Activated gamma-delta T cell treated with anti-CD3 and anti-CD28 coated beads, Interleukin-2, amount 50 U/mL, for 16 hours (primary cell): ENCODE measurements at places on chromosomes 7 and 10.

- no peak for DNase-seq
These were observed 109.7 kb downstream of the SLIT1 start for GRCh38 chr10:97075961-97076525.

DNA sequence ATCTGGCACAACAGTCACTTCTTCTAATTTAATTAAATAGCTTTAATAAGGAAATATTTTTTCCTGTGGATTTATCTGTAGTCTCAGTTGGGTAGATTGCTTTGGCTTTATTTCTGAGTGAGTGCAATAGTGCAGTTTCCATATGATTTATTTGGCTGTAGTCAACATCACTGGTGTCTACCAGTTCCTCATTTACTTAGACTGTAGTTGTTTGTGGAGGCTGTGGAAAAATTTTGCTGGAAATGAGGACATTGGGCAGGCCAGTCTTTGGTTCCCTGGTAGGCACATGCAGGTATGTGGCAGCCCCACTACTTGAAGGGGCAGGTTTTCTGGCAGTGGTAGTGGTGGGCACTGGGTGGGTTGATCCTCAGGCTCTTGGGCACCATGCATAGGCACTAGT is 15.5 kb downstream of the TAS2R40 start:
- no peak for DNase-seq

DNA sequence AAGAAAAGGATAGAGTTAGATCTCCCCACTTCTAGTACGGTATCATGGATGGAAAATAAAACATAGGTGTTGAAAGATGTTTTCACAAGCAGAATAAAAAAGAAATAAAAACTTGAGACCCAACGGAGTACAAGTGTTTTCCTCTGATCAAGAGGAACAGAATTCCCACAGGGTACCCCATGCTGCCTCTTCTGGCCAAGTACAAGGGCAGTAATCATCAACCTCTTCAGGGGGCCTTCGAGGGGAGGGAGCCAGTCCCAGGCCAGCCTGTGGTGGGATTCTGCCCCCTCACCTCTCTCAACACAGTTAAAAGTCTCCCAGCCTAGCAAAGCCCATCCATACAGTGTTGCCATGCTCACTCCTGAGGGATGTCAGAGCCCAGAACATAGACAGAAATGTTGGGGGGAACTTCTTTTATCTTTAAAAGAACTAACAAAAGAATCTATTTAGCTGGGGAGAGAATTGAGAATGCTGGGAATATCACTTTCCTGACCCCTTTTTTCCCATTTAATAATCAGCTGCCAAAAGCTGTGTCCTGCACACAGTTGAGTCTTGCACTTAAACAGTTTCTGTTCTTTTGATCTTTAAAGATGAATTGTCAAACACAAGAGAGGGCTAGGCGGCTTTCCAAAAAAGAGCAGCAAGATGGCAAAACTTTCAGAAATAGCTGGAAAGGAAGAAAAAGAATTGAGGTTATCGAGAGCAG is 101.7 kb downstream of the PTN start:
- no peak for DNase-seq

DNA sequence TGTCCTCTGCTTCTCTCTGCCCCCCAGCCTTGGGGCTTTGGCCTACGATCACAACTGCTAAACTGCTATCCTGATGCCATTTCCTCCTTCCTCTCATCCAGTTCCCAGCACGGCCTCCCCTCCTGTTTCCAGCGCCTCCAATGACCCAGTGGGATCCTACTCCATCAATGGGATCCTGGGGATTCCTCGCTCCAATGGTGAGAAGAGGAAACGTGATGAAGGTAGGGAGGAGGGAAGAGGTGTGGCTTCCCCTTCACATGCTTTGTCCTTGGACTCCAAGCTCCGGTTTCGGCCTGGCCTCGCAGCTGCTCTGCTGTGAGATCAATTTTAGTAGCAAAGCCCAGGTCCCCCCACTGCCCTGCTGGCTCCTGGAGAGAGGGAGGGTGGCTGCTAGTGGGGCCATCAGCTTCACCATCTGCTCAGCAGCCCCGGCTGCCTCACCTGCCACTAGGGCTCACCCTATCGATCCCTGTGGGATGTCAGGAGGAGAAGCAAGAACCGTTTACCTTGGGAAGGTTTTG is 35.8 kb downstream of the PAX2 start:
- no peak for DNase-seq

GRCh38 chr10:71053169-71053895 is 159.0 kb upstream of the UNC5B start:
- no peak for DNase-seq

- no peak for DNase-seq
These were observed 18.9 kb downstream of the RBAK start for GRCh38 chr7:5064391-5065106.
